Activated B cell treated with CpG ODN at 0.5 μM for 24 hours (primary cell): ENCODE measurements at places on chromosomes 6 and 20.

GRCh38 chr6:29763491-29764289 lies 40.5 kb downstream of the HLA-F start:
- no peak overlapping the region for H3K27ac ChIP-seq
- H3K27me3 ChIP-seq: peaks cover 2% of the 10 kb centered on the region
- peaks cover 10% of the 10 kb centered on the region for H3K4me1 ChIP-seq
- DNase-seq: no peak
- no peak overlapping the region for H3K4me3 ChIP-seq
- H3K36me3 ChIP-seq: no peaks in the 10 kb centered on the region

- peak overlapping the region; percentile 24 for H3K27ac ChIP-seq
- no peak for DNase-seq
- H3K27me3 ChIP-seq: no peaks in the 10 kb centered on the region
Observed at GRCh38 chr6:33279971-33280511, 3.1 kb downstream of the B3GALT4 start.

DNA sequence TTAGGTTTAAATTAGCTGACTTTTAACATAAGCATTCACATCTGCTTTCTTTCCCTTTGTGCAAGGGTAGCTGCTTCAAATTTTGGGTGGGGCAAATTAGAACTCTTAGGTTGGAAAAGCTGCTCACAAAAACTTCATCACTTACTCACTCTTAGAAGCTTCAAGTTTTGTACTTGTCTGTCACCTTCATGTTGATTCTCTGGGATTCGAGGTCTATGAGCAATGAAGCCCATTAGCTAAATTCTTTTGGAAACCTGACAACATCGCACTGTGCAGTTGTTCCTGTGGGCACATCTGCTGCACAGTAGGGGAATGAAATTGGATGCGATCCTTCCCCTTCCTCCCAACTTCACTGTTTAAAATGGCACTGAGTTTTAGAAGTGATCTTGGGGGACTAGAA lies 156.1 kb downstream of the UBE3D start:
- no peaks in the 10 kb centered on the region for H3K4me1 ChIP-seq
- no peak for DNase-seq
- no peaks in the 10 kb centered on the region for H3K27me3 ChIP-seq
- no peak overlapping the region for H3K27ac ChIP-seq
- H3K36me3 ChIP-seq: peaks cover 7% of the 10 kb centered on the region

- H3K4me3 ChIP-seq: no peak overlapping the region
- no peaks in the 10 kb centered on the region for H3K36me3 ChIP-seq
- no peak for DNase-seq
- no peaks in the 10 kb centered on the region for H3K4me1 ChIP-seq
- no peak overlapping the region for H3K27ac ChIP-seq
Observed at GRCh38 chr20:19453410-19453809, 241.0 kb downstream of the SLC24A3 start.

DNA sequence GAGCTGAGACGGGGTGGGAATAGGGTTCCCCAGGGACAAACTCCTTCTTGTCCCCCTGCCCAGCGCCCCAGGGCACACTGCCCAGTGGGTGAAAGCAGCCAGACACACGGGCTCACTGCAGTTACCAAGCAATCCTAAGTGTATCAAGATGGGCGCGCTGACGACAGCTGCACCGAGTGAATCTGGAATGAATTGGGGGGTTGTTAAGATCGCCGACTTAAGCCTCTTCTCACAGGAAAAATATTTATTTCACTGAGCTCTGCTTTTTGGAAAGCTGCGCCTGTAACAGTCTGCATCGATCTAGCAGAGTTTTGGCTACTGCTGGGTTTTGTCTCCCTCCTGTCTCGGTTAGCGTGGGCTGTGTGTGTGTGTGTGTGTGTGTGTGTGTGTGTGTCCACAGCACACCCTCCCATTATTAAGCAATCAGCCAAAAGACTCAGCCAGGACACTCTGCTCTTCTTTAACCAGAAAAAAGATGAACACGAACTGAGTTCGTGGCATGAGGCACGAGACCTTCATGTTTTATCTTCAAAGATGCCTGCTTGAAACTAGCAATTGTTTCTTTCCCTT lies 35.9 kb downstream of the RIPOR3 start:
- H3K27ac ChIP-seq: no peak overlapping the region
- DNase-seq: no peak
- no peak overlapping the region for H3K4me3 ChIP-seq

GRCh38 chr6:33108307-33108706 lies 32.5 kb downstream of the HLA-DPB1 start:
- H3K27ac ChIP-seq: no peak overlapping the region
- DNase-seq: no peak
- no peak overlapping the region for H3K4me3 ChIP-seq
- no peaks in the 10 kb centered on the region for H3K27me3 ChIP-seq
- no peaks in the 10 kb centered on the region for H3K36me3 ChIP-seq

DNA sequence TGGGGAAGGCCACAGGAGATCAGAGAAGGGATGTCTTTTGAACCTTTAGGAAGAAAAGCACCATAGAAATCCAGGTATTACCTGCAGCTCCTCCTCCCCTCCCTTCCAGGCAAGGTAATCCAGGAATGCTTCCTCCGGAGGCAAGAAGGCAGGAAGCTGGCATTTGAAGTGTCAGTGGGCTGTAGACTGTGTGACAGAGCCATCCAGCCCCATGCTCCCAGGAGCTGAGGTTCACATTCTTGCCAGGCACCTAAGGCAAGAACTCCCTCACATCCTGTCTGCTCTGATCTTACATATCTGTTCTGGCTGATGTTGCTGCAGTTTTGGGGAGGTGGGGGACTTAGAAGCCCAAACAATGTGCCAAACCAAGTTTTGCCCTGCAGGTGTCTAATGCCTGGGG lies 27.8 kb upstream of the SCUBE3 start:
- no peak for DNase-seq
- no peaks in the 10 kb centered on the region for H3K36me3 ChIP-seq
- no peak overlapping the region for H3K27ac ChIP-seq
- H3K4me1 ChIP-seq: no peaks in the 10 kb centered on the region
- no peak overlapping the region for H3K4me3 ChIP-seq

- no peaks in the 10 kb centered on the region for H3K27me3 ChIP-seq
- H3K27ac ChIP-seq: no peak overlapping the region
- no peak for DNase-seq
- H3K36me3 ChIP-seq: peaks cover 50% of the 10 kb centered on the region
- no peak overlapping the region for H3K4me3 ChIP-seq
- H3K4me1 ChIP-seq: peaks cover 11% of the 10 kb centered on the region
Observed at GRCh38 chr6:15630202-15630601, 32.6 kb downstream of the DTNBP1 start.

DNA sequence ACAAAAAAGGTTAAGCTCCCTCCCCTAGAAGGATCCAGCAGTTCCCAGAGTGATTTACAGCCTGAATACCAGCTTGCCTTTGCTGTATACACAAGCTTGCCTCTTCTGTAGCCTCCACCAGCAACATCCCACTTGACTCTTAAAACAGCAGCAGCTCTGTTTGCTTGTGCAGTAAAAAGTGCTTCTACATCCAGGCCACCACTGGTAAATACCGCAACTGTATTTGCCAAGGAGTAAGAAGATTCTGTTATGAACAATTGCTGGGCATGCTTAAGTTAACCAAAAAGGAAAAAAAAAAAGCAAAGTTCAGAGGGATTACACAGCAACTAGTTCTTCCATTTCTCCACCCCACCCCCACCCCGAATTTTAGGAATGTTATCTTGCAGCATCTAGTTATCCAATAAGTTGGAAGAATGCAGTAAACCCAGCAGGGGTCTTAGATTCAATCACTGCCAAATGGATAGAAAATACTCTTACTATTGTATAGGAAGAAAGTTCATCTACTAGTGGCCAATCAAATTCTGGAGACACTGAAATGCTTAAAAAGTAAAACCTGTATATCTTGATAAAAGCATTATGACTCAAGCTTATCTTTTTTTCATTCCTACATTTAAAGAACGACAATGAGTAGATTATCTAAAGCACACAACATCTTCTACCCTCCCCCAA lies 4.8 kb downstream of the SALL4 start:
- H3K27me3 ChIP-seq: peaks cover 45% of the 10 kb centered on the region
- no peak overlapping the region for H3K27ac ChIP-seq
- DNase-seq: no peak
- H3K36me3 ChIP-seq: no peaks in the 10 kb centered on the region
- peaks cover 15% of the 10 kb centered on the region for H3K4me1 ChIP-seq

DNA sequence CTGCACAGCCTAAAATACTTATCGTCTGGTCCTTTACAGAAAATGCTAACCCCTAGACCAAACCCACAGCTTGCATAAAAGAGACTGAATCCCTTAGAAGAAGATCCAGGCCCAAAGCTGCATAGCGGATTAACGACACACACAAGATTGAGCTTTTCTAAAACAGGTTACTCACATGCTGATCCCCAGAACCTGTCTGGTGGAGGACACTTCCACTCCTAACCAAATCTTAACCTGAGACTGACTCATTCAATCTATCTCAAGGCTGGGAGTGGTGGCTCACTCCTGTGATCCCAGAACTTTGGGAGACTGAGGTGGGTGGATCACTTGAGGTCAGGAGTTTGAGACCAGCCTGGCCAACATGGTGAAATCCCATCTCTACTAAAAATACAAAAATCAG lies 2.8 kb upstream of the SLPI start:
- H3K4me3 ChIP-seq: no peak overlapping the region
- H3K27me3 ChIP-seq: peaks cover 42% of the 10 kb centered on the region
- no peaks in the 10 kb centered on the region for H3K36me3 ChIP-seq

DNA sequence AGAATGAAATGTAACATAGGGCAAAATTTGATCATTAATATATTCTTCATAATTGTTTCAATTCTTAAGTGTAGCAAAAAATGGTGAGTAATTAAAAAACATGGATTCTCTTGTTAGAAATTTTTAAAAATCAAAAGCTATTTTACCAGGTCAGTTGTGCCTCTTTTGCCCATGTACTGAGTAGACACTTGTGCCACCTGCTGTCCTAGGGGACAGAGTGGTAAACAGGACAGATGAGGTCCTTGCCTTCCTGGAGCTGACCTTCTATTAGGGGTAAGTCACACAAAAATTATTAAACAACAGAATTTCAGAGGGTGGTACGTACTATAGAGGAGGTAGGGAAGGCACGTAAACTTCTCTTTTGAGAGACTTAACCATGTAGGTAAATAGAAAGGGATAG lies 6.5 kb downstream of the RNF24 start:
- H3K4me1 ChIP-seq: peaks cover under 1% of the 10 kb centered on the region
- H3K27me3 ChIP-seq: no peaks in the 10 kb centered on the region
- no peak overlapping the region for H3K27ac ChIP-seq
- no peak for DNase-seq
- H3K36me3 ChIP-seq: peaks cover 4% of the 10 kb centered on the region

GRCh38 chr6:124467366-124467765 lies 494.9 kb upstream of the RNF217 start:
- H3K4me3 ChIP-seq: no peak overlapping the region
- no peaks in the 10 kb centered on the region for H3K27me3 ChIP-seq
- DNase-seq: no peak
- no peak overlapping the region for H3K27ac ChIP-seq

- peak overlapping the region; percentile 68 for H3K4me3 ChIP-seq
- H3K4me1 ChIP-seq: peaks cover 10% of the 10 kb centered on the region
- peaks cover 25% of the 10 kb centered on the region for H3K27me3 ChIP-seq
- H3K27ac ChIP-seq: no peak overlapping the region
Observed at GRCh38 chr20:51766994-51767866, 960 bp downstream of the ATP9A start.
